ENCODE measurements at places on chromosomes 3 and 15.

- DNase-seq: no peak
Observed at GRCh38 chr3:17339132-17339575, 403.3 kb downstream of the TBC1D5 start.

DNA sequence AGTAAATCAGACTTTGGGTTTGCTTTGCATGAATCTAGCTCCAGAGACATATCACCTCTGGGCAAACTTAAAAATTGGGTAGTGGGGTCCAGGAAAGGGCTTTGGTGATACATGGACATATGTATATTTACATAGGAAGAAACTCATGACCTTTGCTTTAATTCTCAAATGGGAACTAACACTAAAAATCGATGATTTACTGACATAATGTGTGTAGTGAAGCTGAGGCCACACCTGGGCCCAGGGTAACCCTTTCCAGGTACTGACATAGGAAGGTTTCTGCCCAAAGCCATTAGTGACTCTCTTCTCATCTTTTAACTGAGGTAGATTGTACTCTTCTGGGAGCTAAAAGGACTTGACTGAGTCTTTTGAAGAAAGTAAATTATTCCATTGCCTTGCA is 411.2 kb upstream of the TBL1XR1 start:
- DNase-seq: no peak

DNA sequence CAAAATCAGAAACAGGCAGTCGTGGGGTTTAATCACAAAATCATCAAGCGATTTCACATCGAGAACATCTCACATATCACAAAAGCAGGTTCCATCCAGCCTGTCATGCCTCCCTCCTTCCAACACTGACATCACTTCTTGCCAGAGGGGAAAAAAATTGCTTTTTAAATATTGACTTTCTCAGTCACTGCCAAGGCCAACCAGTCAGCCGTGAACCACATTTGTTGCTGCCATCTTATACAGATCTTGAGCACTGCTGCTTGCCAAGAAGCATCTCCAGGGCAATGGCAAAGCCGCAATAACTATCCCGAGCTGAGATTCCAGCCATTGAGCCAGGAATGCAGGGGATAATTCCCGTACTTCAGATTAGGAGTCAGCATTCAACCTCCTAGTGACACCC is 174.6 kb downstream of the ANXA2 start:
- no peak for DNase-seq

DNA sequence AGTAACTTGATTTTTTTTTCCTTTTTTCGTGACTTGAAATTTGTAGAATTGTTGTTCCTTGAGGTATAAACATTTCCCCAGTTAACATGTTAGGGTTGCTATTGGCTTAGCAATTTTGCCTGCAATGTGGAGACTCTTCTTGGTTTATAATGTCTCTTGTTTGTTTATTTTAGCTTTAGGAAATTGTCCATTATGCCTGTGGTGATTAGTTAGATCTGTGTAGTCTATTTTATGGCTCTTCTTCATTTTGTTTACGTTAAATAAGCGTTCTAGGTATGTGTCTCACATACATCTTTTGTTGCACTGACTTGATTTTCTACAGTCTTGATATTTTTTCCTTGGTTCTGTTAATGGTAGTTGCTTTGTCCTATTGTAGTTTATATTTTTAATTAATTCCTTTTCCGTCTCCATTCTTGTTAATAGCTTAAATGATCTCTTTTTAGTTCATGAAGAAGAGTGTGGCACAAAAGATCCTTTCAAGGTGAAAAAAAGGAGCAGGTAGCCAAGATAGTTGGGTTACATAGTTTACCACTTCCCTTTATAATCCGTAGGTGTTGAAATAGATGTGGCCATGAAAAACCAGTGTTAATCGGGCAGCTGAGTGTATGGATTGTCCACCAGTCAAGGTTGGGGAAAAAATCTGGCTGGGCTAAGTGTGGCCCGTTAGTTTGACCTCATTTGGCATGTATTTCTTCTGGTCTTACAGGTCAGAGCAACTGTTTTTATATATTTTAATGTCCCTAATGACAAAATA is 12.1 kb downstream of the IQGAP1 start:
- DNase-seq: no peak

DNA sequence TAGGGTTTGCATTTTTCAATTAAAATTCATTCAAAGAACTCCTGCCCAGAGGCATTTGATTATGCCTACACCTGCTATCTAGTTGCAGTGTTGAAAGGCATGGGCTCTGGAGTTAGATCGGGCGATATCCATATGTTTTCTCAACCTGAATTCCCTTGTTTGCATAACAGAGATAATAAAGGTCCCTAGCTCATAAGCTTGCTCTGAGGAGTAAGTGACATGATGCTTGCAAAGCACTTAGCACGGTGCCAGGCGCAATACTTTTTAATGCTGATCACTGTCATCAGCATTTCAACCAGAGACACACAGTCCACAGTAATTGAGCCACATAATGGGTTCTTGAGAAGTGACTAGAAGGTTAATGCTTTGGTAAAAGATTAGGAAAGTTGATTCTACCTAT is 106.3 kb upstream of the SAMMSON start:
- DNase-seq: no peak

DNA sequence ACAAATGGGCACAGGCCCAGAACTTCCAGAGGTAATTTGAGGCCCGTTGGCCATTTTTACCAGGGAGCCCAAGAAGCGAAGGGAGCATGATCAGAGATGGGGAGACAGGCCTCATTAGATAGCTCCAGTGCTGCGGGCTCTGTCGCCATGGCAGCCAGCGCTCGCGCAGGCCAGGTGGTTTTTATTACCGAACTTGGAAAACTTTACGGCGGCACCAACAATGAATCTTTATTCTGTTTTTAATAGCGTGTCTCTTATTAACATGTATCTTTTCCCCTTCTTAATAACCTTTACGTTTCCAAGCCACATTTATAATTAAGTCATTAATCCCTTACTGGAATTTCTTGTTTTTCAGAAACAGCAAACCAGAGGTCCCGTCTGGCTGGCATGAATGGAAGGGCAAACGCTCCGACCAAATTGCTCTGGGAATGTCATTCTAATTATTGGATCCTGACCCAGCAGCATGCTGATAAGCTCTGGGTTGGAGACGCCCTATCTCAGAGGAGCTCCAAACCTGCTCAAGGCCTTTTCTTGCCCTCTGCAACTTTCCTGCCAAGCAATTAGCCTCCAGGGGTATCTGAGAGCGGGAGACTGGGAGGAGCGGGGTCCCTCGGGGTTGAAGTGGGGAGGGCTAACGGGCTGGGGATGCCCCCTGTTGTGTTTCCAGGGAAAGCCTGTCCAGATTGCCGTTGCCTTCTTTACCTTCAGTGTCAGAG is 256.4 kb downstream of the TLE3 start:
- no peak for DNase-seq

GRCh38 chr3:713947-714620 is 378.7 kb upstream of the CNTN6 start:
- no peak for DNase-seq

- peak; percentile 60 for DNase-seq
Observed at GRCh38 chr3:171620825-171621434, 160.7 kb upstream of the TNIK start.

- DNase-seq: no peak
Observed at GRCh38 chr3:40985195-40985594, 214.1 kb upstream of the CTNNB1 start.

GRCh38 chr3:16262174-16262573 is 2.6 kb downstream of the DPH3 start:
- DNase-seq: no peak

DNA sequence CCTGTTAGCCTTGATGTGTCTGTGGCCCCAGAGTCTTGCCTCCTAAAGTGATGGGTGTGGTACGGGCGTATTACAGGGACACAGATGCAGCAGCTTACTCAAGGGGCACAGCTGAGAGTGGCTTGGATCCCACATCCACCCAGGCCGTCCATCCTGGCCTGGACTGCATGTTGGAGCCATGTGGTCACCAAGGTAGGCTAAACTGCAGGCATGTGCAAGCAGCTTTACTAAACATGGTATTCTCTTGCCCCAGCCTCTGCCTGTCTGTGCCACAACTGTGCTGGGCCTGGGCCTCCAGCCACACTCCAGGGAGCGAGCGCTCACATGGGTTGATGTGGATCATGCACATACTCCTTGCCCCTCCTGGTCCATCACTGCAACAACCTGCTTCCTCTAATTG is 6.1 kb upstream of the GPR62 start:
- no peak for DNase-seq

DNA sequence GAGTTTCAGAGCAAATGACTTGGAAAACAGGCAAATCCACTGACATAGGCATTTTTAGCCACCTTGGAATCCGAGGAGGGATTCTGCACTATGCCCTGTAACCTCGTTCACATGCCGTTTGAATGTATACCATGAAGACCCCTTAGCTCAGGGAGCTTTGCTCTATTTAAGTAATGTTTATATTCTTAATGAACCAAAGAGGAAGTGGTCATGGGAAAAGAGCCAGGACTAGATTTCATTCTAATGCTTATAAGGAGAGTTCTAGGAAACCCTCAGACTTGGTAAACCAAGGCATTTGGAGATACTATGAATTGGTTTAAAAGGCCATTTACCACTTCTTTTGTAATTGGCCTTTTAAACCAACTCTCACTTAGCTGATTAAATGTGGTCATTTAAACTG is 178.9 kb downstream of the IGF1R start:
- DNase-seq: no peak

GRCh38 chr15:62390791-62391640 is 225.9 kb upstream of the C2CD4B start:
- peak; percentile 30 for DNase-seq
